NCI-H187 (cell line): ENCODE measurements at places on chromosomes 5 and 9.

DNA sequence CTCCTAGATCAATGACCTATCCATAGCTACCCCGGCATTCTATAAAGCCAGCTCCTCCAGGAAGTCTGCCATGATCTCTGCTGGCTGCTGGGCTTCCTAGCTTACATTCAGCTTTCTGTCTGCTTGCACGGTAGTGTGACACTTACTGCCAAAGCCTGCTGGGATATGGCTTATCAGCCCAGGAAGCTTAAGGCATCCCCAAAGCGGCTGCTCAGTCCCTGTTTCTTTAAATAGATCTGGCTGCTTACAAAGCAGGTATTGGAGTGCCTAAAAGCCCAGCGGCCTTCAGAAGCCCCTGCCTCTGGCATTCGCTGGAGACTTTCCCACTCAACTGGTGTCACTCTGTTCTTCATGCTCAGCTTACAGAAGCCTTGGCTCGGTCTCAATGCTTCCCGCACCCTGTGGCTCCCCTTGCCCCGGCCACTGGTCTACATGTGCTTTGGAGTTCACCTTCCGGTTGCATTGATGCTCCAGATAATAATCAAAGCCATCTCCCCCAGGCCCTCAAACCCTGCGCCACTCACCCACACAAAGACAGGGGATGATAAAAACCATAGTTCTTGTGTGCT is 31.3 kb upstream of the STRBP start:
- DNase-seq = no peak

DNA sequence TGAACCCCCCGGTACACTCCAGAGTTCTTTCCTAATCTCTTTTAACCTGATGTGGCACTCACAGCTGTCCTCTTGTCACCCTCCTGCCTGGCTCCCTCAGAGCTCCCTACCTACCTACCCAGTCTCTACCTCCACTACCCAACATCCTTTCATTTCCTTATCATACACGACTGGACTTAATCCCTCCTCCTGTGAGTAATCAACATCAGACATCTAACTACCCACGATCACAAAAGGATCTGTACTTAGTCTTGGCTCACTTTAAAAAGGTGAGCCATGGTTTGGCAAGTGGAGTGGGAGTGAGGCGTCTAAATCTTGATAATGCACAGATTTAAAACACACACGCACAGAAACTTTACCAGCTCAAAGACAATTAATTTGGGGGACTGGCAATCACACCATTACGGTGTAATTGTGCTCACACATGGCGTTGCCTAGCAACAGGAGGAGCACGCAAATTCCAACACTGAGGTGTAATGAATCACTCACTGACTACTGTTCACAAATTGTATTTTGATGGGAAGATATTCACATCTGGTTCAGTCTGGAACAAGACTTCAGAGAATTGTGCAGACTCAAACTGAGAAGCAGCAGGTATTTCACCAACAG is 235.9 kb downstream of the EPB41L4A start:
- DNase-seq = no peak

DNA sequence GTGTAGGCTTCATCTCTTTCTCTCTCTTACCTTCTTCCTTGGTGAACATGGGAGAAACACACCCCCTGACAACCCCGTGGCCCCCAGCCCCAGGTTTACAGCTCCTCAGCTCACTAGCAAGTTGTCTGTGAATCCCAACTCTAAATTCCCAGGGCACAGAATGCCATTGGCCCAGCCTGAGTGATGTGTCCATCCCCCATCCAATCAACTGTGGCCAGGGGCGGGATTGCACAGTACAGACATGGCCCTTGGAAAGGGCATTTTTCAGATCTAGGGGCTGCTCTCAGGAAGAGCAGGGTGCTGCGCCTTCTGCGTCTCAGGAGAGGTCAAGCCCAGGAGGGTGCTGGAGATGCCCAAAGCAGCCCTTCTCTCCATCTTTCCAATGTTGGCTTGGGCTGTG is 48.2 kb upstream of the ASS1 start:
- DNase-seq = no peak

DNA sequence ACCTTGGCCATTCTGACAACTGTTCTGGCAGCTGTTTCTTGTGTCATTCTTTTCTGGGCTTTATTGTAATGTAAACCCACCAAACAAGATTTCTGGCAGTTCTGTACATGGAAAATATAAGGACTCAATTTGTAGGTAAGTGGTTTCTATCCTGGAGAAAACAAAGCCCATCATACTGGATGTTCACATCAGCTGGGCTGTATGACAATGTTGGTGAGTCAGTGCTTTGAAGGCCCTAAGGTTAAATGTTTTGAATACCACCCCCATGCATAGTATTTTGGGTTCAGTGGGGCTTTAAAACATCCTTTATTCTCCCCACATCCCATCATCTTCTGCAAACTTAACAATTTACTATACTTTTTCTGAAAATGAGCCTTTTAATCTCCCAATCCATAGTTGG is 52.5 kb downstream of the SH3GL2 start:
- no peak for DNase-seq
